Activated T-helper 1 cell treated with anti-CD3 and anti-CD28 coated beads, Interleukin-12 subunit alpha, Interleukin-12 subunit beta, Interleukin-2, Interleukin-4 antibody, amounts not matched to agents 30 ng/mL and 10 ng/mL and 1 ng/mL, durations not matched to agents 14 hours and 24 hours and 36 hours (primary cell): ENCODE measurements at places on chromosomes 4 and X. TPM values are rescaled to one million over a fixed set of nuclear protein-coding genes. Genes with fewer than 3 reads are reported as not detected.

GRCh38 chrX:10341309-10341708, 184.5 kb downstream of the CLCN4 start:
- H3K4me3 ChIP-seq = no peak overlapping the region
- no peaks in the 10 kb centered on the region for H3K4me1 ChIP-seq
- H3K27me3 ChIP-seq = peaks cover 2% of the 10 kb centered on the region
- H3K27ac ChIP-seq = no peak overlapping the region

DNA sequence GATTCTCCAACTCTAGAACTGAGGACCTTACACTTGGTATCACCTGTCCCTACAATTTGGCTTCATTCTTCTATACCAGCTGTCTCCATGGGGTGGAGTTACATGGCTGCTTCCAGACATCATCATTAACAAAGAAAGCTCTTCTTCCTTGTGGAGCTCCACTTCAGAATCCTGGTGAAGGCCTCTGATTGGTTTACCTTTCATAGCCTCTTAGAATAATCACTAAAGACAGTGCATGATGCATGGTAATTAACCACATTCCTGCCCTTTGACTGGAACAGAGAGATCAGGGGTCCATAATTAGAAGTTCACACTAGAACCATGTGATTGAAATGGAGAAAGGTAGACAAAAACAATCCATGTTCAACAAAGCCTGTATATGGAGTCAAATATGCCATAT, 112.6 kb upstream of the ZNF827 start:
- H3K27me3 ChIP-seq = no peaks in the 10 kb centered on the region
- no peak overlapping the region for H3K4me3 ChIP-seq
- no peak overlapping the region for H3K27ac ChIP-seq
- H3K36me3 ChIP-seq = no peaks in the 10 kb centered on the region
- DNase-seq = no peak
- H3K4me1 ChIP-seq = no peaks in the 10 kb centered on the region

GRCh38 chr4:25771672-25772071, 91.1 kb downstream of the SEL1L3 start:
- H3K27ac ChIP-seq = no peak overlapping the region
- no peak overlapping the region for H3K4me3 ChIP-seq
- peaks cover 25% of the 10 kb centered on the region for H3K36me3 ChIP-seq
- no peaks in the 10 kb centered on the region for H3K27me3 ChIP-seq
- DNase-seq = no peak

- DNase-seq = no peak
- H3K4me3 ChIP-seq = no peak overlapping the region
- no peaks in the 10 kb centered on the region for H3K27me3 ChIP-seq
- H3K36me3 ChIP-seq = no peaks in the 10 kb centered on the region
- H3K27ac ChIP-seq = no peak overlapping the region
- no peaks in the 10 kb centered on the region for H3K4me1 ChIP-seq
Observed at GRCh38 chr4:10872833-10873517, 188.4 kb upstream of the CLNK start.

DNA sequence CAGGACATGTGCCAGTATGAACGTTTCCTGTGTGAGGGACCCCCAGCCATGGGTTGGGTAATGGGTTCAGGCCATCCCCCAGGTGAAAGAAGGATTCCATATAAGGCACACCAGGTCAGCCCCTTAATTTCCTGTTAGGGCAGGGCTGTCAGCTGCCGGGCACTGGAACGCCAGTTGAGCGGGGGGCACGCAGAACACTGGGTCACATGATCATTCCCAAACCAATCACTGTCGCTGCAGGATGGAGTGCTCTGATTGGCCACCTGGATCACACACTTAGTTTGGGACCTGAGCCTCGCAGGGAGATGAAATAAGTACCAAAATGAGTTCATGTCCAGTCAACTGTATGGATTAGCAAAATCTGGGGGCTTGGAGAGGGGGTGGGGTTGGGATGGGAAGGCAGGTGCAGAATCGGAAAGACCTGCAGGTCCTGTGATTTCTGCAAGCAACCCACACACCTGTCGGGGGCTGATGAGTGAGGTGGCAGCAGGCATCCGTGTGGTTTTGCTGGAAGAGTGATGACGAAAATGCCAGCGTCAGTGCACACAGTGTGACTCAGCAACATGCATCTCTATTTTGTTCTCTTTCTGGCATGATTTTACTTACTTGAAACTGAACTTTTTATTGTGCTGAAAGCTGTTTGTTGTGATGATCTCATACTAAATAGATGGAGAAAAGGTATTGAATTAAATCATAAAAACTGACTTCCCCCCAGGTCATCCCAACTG, 32.2 kb downstream of the RNF212 start:
- DNase-seq = no peak
- H3K36me3 ChIP-seq = no peaks in the 10 kb centered on the region
- H3K4me3 ChIP-seq = no peak overlapping the region
- H3K27ac ChIP-seq = no peak overlapping the region

DNA sequence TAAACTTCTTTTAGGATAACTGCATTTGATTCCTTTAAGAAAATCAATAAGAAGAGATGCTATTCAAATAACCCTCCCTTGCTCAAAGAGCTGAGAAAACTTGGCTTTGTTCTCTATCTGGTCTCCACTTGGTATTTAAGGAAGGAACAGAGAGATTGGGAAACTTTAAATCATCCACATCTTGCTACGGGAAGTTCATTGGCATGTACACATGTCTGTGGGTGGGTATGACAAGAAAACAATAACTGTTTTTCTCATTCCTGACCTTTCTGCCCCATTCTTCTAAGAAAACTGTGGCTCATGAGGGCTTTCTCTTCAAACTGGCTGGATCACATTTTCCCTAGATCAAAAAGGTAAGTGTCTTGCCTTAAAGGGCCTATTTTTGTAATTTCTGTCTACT, 6.0 kb downstream of the SEL1L3 start:
- H3K4me1 ChIP-seq = peaks cover 79% of the 10 kb centered on the region
- H3K27me3 ChIP-seq = no peaks in the 10 kb centered on the region
- H3K36me3 ChIP-seq = peaks cover 10% of the 10 kb centered on the region
- no peak overlapping the region for H3K4me3 ChIP-seq

DNA sequence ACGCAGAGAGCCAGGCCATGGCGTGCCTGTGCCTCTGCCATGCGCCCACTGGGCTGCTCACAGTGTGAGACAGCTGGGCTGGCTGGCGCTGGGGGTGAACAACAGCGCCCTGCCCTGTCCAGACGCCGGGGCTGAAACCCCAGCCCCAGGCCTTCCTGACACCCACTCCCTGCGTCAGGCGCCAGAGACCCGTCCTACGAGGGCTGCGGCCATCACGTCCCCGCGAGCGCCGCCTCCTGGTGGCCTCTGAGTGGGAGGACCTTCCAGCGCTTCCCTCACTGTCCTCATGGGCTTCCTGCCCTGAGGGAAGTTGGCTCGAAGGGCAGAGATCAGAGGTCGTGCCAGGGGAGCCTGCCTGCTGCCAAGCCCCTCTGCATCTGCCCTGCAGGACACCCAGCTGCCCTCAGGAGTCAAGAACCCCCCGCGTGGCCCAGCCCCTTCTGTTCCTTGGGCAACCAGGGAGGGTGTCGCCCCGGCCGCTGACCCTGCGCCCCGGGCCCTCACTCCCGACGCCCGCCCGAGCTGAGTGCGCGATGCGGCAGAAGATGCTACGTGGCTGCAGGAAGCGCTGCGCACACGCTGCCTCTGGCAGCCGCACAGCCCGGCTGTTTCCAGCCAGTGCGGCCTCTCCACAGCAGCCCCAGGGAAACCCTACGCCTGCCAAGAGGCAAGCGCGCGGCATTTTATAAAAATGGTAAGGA, 16.2 kb downstream of the NELFA start:
- H3K4me3 ChIP-seq = no peak overlapping the region
- H3K27ac ChIP-seq = no peak overlapping the region
- no peak for DNase-seq
- peaks cover 37% of the 10 kb centered on the region for H3K36me3 ChIP-seq
- no peaks in the 10 kb centered on the region for H3K27me3 ChIP-seq

DNA sequence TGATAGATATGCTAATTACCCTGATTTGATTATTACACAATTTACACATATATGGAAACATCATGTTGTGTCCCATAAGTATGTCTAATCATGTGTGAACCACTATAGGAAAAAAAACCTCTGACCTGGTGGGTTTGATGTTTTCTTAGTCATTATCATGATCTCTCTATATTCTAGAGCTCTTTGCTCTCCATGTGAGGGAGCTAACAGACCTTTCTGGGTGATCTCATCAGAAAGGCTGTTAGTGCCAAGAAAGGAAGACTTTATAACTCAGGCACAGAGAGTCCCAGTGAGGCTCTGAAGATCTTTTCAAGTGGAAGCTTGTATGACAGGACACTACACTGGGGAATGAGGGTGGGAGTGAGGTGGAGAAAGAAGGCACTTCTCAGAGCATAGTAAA, 527.7 kb upstream of the MAGEB2 start:
- no peaks in the 10 kb centered on the region for H3K36me3 ChIP-seq
- H3K4me3 ChIP-seq = no peak overlapping the region
- no peak overlapping the region for H3K27ac ChIP-seq
- DNase-seq = no peak
- no peaks in the 10 kb centered on the region for H3K4me1 ChIP-seq
- H3K27me3 ChIP-seq = no peaks in the 10 kb centered on the region

DNA sequence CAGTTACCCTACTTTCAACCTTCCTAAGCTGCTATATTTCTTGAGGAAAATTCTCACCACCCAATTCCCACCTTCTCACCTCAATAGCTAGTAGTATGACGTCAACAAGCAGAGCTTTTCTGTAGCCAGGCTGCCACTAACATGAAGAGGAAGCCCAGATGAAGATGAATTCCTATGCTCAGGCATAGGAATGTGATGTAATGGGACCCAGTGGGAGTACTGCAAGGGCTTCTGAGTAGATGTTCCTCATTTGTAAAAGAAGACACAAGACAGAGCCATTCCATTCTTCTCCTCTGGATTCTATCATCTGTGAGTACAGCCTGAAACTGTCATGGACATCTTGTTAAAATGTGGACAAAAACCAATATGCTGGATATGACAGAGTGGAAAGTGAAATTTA, 81.6 kb upstream of the KLF3 start:
- no peak overlapping the region for H3K27ac ChIP-seq
- H3K4me3 ChIP-seq = no peak overlapping the region
- DNase-seq = no peak
- peaks cover 15% of the 10 kb centered on the region for H3K27me3 ChIP-seq

GRCh38 chr4:39568805-39569204, 41.6 kb upstream of the UGDH start:
- H3K4me1 ChIP-seq = no peaks in the 10 kb centered on the region
- H3K4me3 ChIP-seq = no peak overlapping the region
- H3K36me3 ChIP-seq = no peaks in the 10 kb centered on the region
- H3K27me3 ChIP-seq = no peaks in the 10 kb centered on the region
- no peak for DNase-seq

DNA sequence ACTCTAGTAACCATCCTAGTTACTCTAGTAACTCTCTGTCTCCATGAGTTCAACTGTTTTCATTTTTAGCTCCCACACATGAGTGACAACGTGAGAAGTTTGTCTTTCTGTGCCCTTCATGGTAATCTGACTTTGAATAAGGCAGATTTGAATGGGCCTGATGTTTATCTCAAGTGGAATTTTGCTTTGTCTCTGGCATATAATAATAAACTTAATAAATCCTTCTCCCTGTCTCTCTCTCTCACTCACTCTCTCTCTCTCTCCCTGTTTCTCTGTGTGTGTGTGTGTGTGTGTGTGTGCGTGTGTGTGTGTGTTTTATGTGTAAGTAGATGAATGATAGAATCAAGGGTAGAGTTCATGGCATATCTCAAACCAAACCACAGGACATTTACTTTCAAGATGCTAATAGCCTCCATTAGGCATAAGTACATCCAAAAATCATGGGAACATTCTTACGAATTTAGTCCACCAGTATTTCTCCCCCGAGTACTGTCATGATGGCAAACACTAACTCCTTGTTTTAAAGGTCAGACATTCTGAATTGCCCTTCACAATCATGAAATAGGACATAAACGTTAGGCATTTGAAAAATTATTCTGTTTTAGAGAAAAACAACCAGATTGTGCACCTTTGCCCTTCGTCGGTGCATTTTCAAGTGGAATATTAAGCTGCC, 193.1 kb downstream of the SPATA18 start:
- no peaks in the 10 kb centered on the region for H3K36me3 ChIP-seq
- H3K27me3 ChIP-seq = no peaks in the 10 kb centered on the region
- H3K4me1 ChIP-seq = no peaks in the 10 kb centered on the region
- no peak overlapping the region for H3K27ac ChIP-seq
- no peak for DNase-seq

DNA sequence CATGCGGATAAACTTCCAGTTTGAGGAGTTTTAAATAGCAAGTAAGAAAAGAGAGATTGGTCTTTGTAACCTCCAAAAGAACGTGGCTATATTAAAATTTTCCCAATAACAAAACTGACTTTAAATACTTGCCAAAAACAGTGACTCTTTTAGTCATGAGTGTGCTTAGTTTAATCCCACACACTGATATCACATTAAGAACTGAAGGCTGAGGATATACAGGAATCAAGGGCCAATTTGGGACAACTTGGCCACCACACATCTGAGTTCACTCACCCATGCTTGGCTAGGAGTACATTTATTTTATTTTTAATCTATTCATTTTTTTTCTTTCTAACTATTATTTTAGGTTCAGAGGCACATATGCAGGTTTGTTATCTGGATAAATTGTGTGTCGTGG, 110.2 kb downstream of the APBB2 start:
- H3K4me3 ChIP-seq = no peak overlapping the region
- no peaks in the 10 kb centered on the region for H3K36me3 ChIP-seq
- H3K27me3 ChIP-seq = no peaks in the 10 kb centered on the region
- DNase-seq = no peak
- H3K4me1 ChIP-seq = no peaks in the 10 kb centered on the region

- H3K27me3 ChIP-seq = peaks cover 2% of the 10 kb centered on the region
- no peak overlapping the region for H3K4me3 ChIP-seq
- H3K27ac ChIP-seq = no peak overlapping the region
- no peak for DNase-seq
- no peaks in the 10 kb centered on the region for H3K36me3 ChIP-seq
- H3K4me1 ChIP-seq = no peaks in the 10 kb centered on the region
Observed at GRCh38 chr4:24888475-24889344, 24.1 kb downstream of the CCDC149 start.

- H3K36me3 ChIP-seq = no peaks in the 10 kb centered on the region
- peaks cover 3% of the 10 kb centered on the region for H3K27me3 ChIP-seq
- no peak overlapping the region for H3K4me3 ChIP-seq
Observed at GRCh38 chr4:78691971-78692821, 84.0 kb upstream of the BMP2K start.

GRCh38 chrX:134932528-134933217, 58.1 kb upstream of the SMIM10 start:
- H3K4me1 ChIP-seq = no peaks in the 10 kb centered on the region
- H3K27ac ChIP-seq = no peak overlapping the region
- H3K27me3 ChIP-seq = peaks cover 5% of the 10 kb centered on the region
- H3K36me3 ChIP-seq = peaks cover 2% of the 10 kb centered on the region
- DNase-seq = no peak
- H3K4me3 ChIP-seq = no peak overlapping the region

GRCh38 chrX:69257499-69258127, 92.4 kb upstream of the PJA1 start:
- H3K36me3 ChIP-seq = no peaks in the 10 kb centered on the region
- no peak overlapping the region for H3K4me3 ChIP-seq
- H3K27me3 ChIP-seq = no peaks in the 10 kb centered on the region
- H3K27ac ChIP-seq = no peak overlapping the region
- DNase-seq = no peak

- H3K36me3 ChIP-seq = no peaks in the 10 kb centered on the region
- H3K4me3 ChIP-seq = no peak overlapping the region
- H3K4me1 ChIP-seq = no peaks in the 10 kb centered on the region
- peak; percentile 5 for DNase-seq
Observed at GRCh38 chr4:169485791-169486742, 126.3 kb downstream of the NEK1 start.

DMRTC1B gene
- total RNA-seq = not detected in 2 replicates

CENPVL2 gene
- total RNA-seq = not detected in 2 replicates

CYSLTR1 gene
- 13.9 and 14.2 TPM in 2 replicates for total RNA-seq

TCEAL5 gene
- not detected in 2 replicates for total RNA-seq

PNMA6F gene
- total RNA-seq = not detected in 2 replicates

GRPR gene
- not detected in 2 replicates for total RNA-seq

PPP1R2C gene
- not detected in 2 replicates for total RNA-seq

XG gene
- 0.65 TPM in 1 of 2 replicates, not detected in the other for total RNA-seq

CITED1 gene
- total RNA-seq = 0.78 TPM in 1 of 2 replicates, not detected in the other

LDB2 gene
- total RNA-seq = not detected in 2 replicates
